SK-N-MC (cell line): ENCODE measurements at places on chromosomes 7 and 10.

- no peak for DNase-seq
Observed at GRCh38 chr7:140082770-140083169, 20.0 kb upstream of the PARP12 start.

GRCh38 chr7:6654113-6654841 lies 17.2 kb downstream of the ZNF316 start:
- DNase-seq, result no peak

- no peak for DNase-seq
Observed at GRCh38 chr7:109844362-109844761, 1246.6 kb upstream of the LRRN3 start.

DNA sequence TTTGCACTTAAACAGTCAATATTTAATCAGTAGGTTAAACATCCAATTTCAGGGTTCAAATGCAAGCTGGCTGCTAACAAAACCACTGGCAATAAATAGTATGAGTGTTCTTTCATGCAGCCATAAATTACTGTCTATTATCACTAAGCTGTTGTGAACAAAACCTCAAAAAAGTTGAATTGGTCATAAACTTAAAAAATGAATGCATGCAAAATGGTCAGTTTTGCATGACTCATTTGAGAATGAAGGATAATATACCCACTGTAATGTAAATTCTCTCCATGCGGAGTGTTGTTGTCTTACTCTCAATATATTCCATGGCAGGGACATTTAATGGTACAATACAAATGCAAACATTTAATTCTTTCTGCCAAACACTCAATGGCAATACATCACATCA lies 226.4 kb downstream of the MAGI2 start:
- no peak for DNase-seq

DNA sequence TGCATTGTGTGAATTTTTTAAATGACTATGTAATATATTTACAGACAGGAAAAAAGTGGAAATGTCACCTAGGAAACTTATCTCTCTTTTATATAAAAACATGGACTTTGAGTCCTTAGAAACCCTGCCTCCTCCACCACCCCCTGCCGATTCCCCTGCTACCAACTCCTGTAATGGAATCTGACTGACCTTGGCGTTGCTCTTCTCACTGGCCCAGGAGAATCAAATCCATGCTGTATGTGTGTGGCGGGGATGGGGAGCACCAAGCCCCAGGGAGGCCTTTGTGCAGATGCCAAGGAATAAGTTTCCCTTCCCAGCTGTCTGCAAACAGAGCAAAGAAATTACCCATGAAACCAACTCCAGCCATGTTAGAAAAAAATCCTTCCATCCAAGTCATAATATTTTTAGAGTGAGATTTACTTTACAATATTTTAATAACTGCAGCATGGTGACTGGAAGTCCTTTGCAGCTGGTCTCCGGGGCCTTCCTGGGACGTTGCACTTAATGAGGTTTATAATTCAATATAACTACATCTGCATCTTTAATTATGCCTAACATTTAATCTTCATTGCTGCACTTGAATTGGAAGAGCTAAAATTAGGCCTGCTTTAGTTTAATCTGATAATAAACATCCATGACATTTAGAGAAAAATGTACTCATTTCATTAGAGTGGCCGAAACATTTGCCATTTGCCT lies 111.4 kb upstream of the CACUL1 start:
- DNase-seq, result no peak

- no peak for DNase-seq
Observed at GRCh38 chr7:150369748-150370501, 1.3 kb downstream of the REPIN1 start.

DNA sequence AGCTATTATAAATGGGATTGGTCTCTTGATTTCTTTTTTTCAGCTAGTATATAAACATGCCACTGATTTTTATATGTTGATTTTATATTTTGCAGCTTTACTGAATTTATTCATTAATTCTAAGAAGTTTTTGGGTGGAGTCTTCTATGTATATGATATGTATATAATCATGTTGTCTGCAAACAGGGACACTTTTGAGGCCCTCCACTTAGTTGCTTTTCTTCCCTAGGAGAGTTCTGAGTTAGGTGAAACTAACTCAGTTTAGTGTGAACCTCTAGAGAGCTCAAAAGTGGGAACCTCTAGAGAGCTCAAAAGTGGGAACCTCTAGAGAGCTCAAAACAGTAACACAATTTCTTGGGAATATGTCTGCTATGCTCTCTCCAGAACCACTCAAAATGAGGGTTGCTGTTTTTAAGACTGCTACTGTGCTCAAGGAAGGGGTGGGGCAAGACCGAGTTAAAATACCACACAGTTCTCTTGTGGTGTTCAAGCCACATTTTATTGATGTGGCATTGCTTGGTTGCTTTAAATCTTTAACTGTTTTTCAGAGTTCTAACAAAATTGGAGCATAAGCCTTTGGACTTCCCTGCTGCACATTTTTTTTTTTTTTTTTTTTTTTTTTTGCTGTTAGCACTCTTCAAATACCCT lies 13.2 kb downstream of the CCDC7 start:
- no peak for DNase-seq

DNA sequence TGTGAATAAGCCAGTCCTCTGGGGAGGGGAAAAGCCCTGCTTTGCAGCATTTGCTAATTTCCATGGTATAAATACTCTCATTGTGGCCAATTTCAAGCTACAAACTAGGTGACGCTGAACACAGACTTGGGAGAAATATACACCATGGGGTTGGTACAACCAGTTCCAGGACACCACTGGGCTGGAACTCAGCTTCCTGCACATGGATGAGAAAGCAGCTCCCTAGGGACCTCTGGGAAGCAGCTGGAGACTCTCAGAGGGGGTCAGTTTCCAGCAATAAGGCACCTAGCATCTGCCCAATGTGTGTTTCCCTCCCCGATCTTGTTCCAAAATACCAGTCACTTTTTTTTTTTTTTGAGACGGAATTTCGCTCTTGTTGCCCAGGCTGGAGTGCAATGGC lies 56.8 kb upstream of the WDR11 start:
- DNase-seq, result no peak

DNA sequence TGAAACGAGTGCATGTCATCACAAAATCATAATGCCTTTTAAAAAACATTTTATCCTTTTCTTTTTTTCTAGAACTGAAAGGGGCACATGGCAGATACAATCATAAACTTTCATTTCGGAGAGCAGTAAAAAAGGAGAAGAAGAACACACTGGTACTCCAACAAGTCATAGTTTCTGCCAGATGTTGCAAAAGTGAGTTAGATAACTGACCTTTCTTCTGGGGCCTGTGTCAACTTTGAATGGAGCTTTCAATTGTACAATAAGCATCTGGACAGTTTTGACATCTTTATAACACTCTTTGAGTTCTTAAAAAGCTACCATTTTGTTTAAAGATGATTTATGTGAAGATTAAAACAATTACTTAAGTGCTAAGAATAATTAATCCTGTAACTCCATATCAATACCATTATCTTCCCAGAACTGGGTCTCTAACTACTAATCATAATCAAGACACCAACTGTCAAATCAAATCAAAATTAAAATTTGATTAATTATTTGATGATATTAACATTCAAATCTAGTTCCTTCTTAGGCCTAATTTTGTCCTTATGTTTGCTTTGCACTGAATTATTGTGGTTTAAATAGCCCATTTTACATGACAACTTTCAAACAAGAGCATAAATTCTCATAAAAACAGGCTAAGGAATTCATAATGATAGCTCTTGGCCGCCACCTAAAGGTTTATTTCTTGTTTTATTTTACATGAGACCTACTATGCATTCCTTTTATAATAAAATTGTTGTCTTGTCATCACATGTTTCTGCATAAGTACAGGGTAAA lies 19.5 kb upstream of the ITGB8 start:
- DNase-seq, result no peak

- no peak for DNase-seq
Observed at GRCh38 chr7:43148161-43148731, 35.8 kb downstream of the HECW1 start.

GRCh38 chr7:156684661-156685060 lies 44.1 kb downstream of the RNF32 start:
- no peak for DNase-seq

- DNase-seq, result no peak
Observed at GRCh38 chr10:32308027-32308603, 38.8 kb downstream of the EPC1 start.

- DNase-seq, result no peak
Observed at GRCh38 chr7:132030883-132031282, 474.5 kb upstream of the PODXL start.

DNA sequence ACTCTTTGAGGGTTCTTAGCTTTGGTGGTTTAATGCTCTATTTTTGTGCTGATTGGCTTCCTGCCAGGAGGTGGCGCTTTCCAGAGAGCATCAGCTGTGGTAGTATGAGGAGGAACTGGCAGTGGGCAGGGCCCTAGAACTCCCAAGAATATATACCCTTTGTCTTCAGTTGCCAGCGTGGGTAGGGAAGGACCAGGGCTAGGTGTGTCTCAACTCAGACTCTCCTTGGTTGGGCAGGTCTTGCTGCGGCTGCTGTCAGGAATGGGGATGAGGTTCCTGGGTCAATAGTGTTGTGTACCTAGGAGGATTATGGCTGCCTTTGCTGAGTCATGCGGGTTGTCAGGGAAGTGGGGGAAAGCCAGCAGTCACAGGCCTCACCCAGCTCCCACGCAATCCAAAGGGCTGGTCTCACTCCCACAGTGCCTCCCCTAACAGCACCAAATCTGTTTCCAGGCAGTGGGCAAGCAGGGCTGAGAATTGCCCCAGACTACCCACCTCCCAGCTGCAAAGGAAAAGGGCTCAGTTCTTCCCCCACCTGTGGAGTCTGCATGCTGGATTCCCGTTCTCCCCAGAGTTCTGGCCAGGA lies 191.5 kb downstream of the PHTF2 start:
- no peak for DNase-seq

GRCh38 chr10:63788152-63788821 lies 267.1 kb downstream of the REEP3 start:
- DNase-seq, result no peak

DNA sequence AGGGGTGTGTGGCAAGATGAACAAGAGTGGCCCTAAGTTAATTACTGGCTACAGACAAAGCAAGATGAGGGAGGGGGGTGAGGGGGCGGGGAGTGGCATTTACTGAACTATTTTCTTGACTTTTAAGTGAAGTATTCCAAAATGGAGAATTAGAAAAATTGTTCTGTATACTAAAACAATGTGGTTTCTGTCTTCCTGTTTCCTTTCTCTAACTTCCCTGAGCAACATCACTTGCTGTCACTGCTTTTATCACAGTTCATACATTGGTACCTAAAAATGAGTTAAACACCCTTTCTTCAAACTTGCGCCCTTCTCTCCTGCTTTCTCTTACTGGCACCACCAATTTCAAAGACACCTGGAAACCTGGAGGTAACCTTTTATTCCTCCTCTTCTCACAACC lies 21.6 kb downstream of the PDZD8 start:
- no peak for DNase-seq

DNA sequence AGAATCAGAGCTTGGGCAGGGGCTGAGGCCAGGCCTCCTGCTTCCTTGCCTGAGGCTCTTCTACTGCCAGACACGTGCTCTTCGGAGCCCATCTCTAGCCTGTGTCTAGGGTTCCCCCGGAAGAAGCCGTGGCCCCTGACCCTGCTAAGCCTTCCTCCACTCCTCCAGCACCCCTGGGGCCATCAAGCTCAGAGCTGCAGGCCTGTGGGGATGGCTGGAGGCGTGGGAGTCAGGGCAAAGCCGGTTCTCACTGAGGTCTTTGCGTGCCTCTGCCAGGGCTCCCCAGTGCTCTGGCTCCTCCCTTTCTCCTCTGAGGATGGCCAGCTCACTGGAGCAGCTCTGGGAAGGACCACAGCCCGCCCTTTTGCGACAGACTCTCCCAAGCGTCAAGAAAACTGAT lies 34.4 kb downstream of the GHRHR start:
- no peak for DNase-seq

GRCh38 chr7:149355390-149356048 lies 93.5 kb downstream of the ZNF783 start:
- no peak for DNase-seq
